Anterior cingulate cortex (tissue), 58 donors: ENCODE measurements at places on chromosomes 13 and 19.

GRCh38 chr19:35828692-35829301 lies 16.2 kb upstream of the PRODH2 start:
- no peak for DNase-seq

GRCh38 chr19:45079063-45079910 lies at the start of gene GEMIN7:
Gene GEMIN7, plus strand, starts transcription at chr19:45079260. Its CDS starts 10,855 bp downstream, at chr19:45090115.
- DNase-seq, result peak; percentile 31

DNA sequence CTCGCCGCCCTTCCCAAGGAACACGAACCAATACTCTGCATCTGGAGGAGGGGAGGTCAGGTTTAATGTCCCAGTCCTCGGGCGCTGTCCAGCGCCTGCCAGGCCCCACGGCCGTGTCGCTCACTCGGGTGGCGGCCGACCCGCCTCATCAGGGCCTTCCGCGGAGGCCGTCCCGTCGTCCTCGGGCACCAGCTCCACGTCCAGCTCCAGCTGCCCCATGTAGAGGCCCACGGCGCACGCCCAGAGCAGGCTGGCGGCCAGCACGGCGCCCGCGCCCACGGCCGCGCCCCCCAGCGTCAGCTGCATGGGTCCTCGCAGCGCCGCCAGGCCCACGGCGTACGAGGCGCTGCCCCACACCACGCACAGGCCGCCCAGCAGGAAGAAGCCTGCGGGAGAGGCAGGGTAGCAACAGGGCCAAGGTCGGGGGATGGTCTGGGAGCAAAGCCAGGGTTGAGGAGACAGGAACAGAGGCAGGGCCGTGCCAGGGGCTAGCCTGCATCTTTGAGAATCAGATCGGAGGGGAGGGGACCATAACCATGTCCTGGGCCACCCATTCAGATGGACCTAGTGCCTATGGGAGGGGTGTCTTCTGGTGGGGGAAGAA lies 2.5 kb downstream of the TMEM160 start:
- DNase-seq, result no peak

- DNase-seq, result peak; percentile 47
Observed at GRCh38 chr19:43555185-43555770, 20.0 kb downstream of the XRCC1 start.

GRCh38 chr13:51534041-51534817 lies 50.0 kb upstream of the WDFY2 start:
- DNase-seq, result no peak

- DNase-seq, result no peak
Observed at GRCh38 chr19:48487544-48487943, 18.4 kb downstream of the CYTH2 start.

GRCh38 chr13:50365408-50366391 lies 350.5 kb downstream of the KCNRG start:
- no peak for DNase-seq

DNA sequence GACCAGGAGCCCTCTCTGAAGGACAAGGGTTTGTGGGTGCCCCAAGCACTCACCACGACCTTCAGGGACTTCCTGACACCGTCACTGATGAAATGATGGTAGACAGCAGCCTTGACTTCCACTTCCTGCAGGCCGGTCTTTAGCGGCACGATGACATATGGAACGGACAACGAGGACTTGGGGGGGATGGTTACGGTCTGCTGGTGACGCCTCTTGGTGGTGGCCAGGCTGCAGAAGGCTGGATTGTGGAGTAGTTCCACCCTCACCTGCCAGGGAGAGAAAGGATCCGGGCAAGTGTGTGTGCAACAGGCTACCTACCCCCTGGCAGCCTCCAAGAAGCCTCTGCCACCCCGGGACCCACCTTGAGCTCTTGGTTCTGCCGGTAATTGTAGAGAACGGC lies 23.2 kb downstream of the C3 start:
- DNase-seq, result no peak

- no peak for DNase-seq
Observed at GRCh38 chr13:100836711-100837110, 162.1 kb upstream of the TMTC4 start.

DNA sequence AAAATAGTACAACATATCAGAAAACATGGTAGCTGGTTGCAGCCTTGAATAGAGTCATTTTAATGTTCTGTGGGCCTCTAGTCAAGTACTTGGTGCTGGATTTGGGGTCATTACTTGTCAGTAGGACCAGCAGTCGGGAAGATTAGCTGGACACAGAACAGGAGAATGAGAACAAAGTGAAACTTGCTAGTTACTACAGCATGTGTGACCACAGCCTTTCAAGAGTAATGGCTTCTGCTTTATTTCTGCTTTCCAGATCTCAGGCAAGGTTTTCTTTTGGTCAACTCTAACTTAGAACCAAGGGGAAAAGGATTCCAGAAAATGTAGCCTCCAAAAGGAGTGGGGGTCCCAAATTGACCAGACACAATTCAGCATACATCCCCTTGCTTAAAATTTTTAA lies 17.1 kb upstream of the VWA8 start:
- no peak for DNase-seq

DNA sequence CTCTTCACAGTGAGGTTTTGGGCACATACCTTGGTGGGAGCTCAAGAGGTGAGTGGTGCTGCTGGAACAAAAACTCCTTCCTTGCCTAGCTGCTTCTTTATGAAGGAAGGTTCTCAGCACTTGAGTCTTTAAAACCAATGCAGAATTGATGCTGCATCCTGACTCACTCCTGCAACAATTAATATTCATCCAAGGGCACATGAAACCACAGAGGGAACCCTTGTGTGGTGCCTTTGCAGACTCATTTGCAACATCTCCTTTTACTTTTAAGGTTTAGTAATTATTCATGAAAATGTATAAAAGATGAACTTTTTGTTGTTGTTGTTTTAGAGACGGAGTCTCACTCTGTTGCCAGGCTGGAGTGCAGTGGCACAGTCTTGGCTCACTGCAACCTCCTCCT lies 30.1 kb downstream of the OPA3 start:
- DNase-seq, result no peak

DNA sequence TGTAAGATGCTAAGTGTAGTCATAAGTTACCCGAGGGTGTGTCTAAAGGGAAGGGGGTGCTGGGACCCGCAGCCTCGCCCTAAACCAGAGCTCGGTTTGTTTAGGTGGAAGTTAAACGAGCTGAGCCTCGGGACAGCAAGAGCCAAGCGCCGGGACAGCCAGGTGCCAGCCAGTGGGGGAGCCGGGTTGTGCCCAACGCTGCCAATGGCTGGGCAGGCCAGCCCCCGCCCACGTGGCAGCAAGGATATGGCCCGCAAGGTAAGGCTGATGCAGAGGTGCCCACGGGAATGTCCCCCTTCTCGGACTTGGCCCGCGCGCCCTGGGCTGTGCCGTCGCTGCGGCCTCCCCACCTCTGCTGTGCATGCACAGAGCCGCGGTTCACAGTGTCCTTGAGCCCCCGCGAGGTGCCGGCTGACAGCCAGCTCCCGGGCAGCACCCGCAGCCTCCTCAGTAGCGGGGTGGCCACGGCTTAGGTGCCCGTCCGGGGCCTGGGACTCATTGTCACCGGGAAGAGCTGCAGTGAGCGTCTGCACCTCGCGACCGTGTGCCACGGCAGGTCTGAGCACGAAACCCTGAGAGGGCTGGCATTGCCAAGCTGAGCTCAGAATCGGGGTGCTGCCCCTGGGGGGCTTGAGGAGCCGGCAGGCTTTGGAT lies 9.3 kb upstream of the RPS15 start:
- no peak for DNase-seq

DNA sequence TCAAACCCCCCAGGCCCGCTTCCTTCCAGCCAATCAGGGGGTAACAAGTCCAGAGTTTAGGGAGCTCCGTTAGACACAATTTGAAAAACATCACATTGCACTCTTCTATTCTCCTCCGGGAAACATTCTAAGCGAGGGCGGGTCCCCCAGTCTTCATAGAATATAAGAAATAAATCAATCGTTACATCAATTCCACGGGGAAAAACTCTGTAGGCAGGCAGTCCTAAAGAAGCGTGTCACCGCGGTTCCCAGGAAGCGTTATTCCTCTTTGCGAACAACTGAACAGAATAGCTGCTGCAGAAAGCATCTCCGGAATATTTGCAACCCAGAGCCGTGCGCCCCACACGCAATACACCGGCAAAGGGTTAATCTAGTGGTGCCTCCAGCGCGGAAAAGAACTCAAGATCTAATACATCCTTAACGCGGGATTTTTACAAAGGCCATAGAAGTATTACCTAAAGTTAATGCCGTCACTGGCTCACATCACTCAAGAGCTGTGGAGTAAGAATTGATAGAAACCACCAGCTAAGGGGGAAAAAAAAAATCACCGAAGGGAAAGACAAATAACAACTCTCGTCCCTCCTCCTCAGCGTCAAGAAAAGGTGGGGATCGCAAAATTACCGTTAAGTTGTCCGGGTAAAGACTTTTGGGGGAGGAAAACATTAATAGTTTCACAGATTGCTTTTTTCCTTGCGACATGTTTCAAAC lies 65.1 kb downstream of the KCNRG start:
- DNase-seq, result no peak

- peak; percentile 20 for DNase-seq
Observed at GRCh38 chr19:45999653-46000121, 4.4 kb downstream of the CCDC61 start.

- DNase-seq, result no peak
Observed at GRCh38 chr19:43763473-43763939, 8.7 kb upstream of the SMG9 start.

DNA sequence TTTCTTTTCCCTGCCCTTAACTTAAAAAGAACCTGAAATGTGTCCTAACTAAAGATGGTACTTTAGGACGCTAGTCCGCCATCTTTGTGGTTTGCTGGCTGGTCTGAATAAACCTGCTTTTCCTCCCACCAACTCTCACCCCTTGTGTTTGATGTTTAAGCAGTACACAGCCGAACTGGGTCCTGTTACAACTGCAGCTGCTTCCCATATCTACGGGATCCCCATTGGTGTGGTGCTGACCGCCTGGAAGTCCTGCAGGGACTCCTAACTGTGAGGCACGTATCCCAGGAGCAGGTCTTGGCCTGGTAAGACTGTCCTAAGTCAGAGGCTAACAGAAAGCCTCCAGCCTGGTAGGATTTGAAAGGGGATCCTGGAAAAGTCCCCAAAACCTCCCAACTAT lies 40.9 kb upstream of the VSTM2B start:
- no peak for DNase-seq

GRCh38 chr19:397321-397720 lies 11.6 kb downstream of the C2CD4C start:
- DNase-seq, result no peak

GRCh38 chr13:98221234-98221633 lies 44.2 kb upstream of the RNF113B start:
- no peak for DNase-seq

- no peak for DNase-seq
Observed at GRCh38 chr13:98280176-98280510, 103.1 kb upstream of the RNF113B start.
